ENCODE measurements at places on chromosomes 12 and 14. TPM values are rescaled to one million over a fixed set of nuclear protein-coding genes. Genes with fewer than 3 reads are reported as not detected.

Gene MBD6
- 91.3 TPM for total RNA-seq

Gene PTHLH
- total RNA-seq, result 0.56 TPM

Gene DLGAP5
- 91.9 TPM for total RNA-seq

Gene TEAD4
- total RNA-seq, result 28.6 TPM

Gene GPD1
- total RNA-seq, result 0.16 TPM

Gene FRS2
- total RNA-seq, result 39.2 TPM

Gene ESPL1
- 65.8 TPM for total RNA-seq

Gene ZNF10
- 19.0 TPM for total RNA-seq

Gene FAM90A1
- total RNA-seq, result not detected

Gene DLK1
- total RNA-seq, result 4.4 TPM

Gene PCNX1
- 50.3 TPM for total RNA-seq
